Mesothelial cell of epicardium (in vitro differentiated cells): ENCODE measurements at places on chromosomes 13 and 19.
A peak's percentile ranks its signal among the peaks of the same experiment; 100 is the strongest.

GRCh38 chr19:19417628-19418245, 12.3 kb downstream of the GATAD2A start:
- DNase-seq, result no peak
- H3K4me1 ChIP-seq, result peaks cover 15% of the 10 kb centered on the region
- H3K27me3 ChIP-seq, result no peaks in the 10 kb centered on the region

DNA sequence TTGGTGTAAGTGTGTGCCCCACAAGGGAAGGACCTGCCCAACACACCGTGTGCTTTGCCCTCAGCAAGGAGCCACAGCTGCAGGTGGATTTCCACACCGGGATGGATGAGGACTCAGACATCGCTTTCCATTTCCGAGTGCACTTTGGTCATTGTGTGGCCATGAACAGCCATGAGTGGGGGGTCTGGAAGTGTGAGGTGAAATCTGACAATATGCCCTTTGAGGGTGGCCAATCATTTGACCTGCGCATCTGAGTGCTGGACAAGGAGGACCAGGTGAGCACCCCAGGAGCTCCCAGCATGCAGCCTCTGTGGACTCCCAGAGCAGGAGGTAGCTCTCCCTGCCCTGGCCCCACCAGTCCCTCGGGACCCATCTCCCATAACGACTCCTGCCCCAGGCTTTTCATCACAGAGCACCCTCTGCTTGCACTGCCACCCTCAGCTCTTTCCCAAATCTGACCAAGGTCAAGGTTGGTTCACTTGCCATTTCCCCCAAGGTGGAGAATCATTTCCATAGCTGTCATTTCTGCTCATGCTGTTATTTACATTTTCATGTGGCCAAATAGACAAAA, 13.2 kb upstream of the EID2 start:
- no peaks in the 10 kb centered on the region for H3K36me3 ChIP-seq
- peaks cover 5% of the 10 kb centered on the region for H3K4me1 ChIP-seq
- no peak overlapping the region for H3K4me3 ChIP-seq
- no peak for DNase-seq
- no peak overlapping the region for H3K27ac ChIP-seq
- peaks cover 25% of the 10 kb centered on the region for H3K27me3 ChIP-seq

DNA sequence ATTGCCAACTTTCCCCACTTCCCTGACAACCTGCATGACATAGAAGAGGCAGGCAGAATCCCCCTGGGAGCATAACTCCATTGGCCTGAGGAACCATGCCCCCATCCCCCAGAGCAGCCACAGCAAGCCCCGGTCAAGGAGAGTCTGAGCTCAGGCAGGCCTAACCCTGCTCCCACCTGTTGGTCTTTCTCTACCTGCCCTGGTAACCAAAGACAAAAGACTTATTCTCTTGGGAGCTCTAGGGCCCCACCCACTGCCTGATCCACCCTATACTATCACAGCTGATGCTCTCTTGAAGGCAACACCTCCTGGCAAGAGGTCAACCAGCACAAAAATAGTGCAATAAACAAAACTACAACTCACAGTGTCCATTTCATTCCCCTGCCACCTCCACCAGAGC, 59.3 kb downstream of the TNFSF13B start:
- no peaks in the 10 kb centered on the region for H3K36me3 ChIP-seq
- no peaks in the 10 kb centered on the region for H3K4me1 ChIP-seq
- H3K4me3 ChIP-seq, result no peak overlapping the region
- no peak for DNase-seq
- H3K27me3 ChIP-seq, result peaks cover 19% of the 10 kb centered on the region
- no peak overlapping the region for H3K27ac ChIP-seq

DNA sequence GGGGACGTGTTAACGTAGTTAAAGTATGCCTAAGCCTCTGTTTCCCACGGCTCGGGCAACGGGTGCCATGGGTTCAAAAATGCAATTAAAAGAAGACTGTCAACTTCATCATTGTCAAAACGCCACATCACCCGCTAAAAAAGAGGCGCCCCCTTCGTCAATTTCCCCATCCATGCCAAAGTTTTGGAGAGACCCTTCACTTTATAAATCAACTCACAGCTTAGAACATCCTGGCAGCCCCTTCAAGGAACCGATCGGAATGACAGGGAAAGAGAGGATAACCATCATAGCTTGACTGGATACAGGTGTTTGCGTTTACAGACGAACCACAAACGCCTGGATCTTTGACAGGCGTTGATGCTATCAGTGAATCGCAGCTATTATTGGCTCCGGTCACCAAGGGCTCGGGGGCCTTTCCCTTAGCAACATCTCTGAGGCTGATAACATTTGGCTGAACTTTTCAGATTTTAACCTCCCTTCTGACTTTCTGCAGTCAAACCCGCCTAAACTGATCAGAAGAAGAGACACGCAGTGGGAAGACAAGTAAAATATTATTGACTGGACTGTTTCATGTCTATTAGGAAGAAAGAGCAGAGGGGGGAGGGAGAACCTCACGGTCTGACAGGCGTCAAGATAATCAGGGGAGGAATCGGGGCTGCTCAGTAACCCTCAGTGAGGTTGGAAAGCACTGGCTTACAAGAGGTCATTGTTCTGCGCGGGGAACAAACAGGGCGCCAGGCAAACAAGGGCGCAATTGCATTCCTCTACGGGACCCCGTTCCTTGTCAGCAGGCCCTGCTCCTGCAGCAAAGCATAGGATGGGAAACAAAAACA, 322.5 kb upstream of the ZNF507 start:
- no peak for DNase-seq

GRCh38 chr19:56138069-56138468, 3.0 kb upstream of the ZNF444 start:
- H3K27ac ChIP-seq, result no peak overlapping the region
- DNase-seq, result no peak
- H3K4me3 ChIP-seq, result no peak overlapping the region

DNA sequence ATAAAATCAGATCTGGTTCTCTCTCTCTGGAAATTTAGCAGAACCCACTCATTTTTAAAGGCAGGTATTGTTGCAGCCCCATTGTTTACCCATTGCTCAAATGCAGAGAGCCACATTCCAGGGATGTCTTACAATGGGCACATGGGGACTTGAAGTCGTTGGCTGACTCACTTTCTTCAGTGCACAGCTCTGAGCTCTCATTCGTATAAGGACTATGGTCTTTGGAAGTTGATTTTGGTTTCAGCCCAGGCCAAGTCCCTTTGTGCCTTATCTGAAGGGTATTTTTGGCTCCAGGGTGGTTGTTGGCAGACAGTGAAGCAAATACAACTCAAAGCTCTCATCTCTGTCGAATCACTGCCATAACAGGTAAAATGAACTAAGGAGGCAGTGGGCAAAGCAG, 47.3 kb upstream of the CLDN10 start:
- no peaks in the 10 kb centered on the region for H3K27me3 ChIP-seq
- no peak for DNase-seq
- peaks cover 4% of the 10 kb centered on the region for H3K36me3 ChIP-seq
- H3K4me1 ChIP-seq, result no peaks in the 10 kb centered on the region
- no peak overlapping the region for H3K27ac ChIP-seq

DNA sequence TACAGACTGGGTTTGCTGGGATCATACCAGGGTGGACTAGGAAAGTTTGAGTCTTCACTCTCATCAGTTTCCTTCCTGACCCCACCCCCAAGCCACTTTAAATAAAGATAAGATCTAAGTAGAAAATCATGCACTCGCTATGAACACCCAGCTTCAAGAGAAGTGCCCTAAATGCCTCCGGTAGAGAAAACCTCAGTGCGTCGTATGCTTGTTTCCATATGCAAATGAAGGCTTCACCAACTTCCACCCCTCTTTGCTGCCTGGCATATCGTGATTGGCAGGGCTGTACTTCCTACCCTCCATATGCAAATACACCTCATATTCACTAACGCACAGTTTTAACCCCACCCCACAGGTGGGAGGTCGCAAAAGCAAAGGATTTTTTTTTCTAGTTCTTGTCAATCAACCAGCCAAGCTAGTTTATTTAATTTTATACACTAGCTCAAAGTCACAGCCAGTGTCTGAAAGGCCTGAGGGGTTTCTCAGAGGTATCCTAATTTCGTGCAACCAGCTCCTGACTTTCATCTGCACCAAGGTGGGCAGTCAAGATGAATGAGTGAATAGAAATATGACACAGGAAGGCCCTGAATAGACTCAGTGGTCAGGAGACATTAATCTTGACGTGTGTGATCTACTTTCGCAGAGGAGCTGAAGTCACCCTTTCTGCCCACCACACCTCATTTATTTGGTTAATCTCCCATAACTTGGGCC, 121.1 kb upstream of the TSHZ3 start:
- no peaks in the 10 kb centered on the region for H3K4me1 ChIP-seq
- H3K27ac ChIP-seq, result no peak overlapping the region
- no peaks in the 10 kb centered on the region for H3K36me3 ChIP-seq
- no peak overlapping the region for H3K4me3 ChIP-seq

DNA sequence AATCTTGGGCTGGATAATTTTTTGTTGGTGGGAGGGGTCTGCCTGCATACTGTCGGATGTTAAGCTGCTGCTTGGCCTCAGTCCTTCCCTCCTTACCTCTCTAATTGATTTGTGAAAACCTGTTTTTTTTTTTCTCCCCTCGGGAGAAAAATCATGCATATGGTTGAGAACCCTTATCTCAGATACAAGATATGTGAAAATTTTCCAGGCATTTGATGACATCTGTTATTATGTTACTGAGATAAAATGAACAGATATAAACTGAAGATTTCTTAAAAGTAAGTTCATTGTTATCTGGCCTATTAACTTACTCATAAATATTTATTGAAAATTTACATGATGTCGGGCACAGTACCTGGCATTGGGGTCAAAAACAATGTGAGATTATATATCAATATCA, 1375.7 kb downstream of the PCDH9 start:
- no peaks in the 10 kb centered on the region for H3K36me3 ChIP-seq
- DNase-seq, result no peak
- no peak overlapping the region for H3K27ac ChIP-seq
- no peaks in the 10 kb centered on the region for H3K27me3 ChIP-seq

GRCh38 chr13:70162141-70162540, 53.9 kb upstream of the KLHL1 start:
- no peaks in the 10 kb centered on the region for H3K4me1 ChIP-seq
- H3K27ac ChIP-seq, result no peak overlapping the region
- H3K36me3 ChIP-seq, result no peaks in the 10 kb centered on the region
- no peaks in the 10 kb centered on the region for H3K27me3 ChIP-seq
- H3K4me3 ChIP-seq, result no peak overlapping the region
- no peak for DNase-seq

- DNase-seq, result no peak
- H3K27me3 ChIP-seq, result no peaks in the 10 kb centered on the region
- H3K4me1 ChIP-seq, result peaks cover 27% of the 10 kb centered on the region
- no peaks in the 10 kb centered on the region for H3K36me3 ChIP-seq
Measured at GRCh38 chr13:33180122-33180804, 105.3 kb downstream of the STARD13 start.

GRCh38 chr13:99446242-99446641, 55.0 kb upstream of the TM9SF2 start:
- no peak overlapping the region for H3K27ac ChIP-seq
- H3K36me3 ChIP-seq, result no peaks in the 10 kb centered on the region
- H3K4me3 ChIP-seq, result no peak overlapping the region
- no peaks in the 10 kb centered on the region for H3K4me1 ChIP-seq
- DNase-seq, result no peak
- H3K27me3 ChIP-seq, result no peaks in the 10 kb centered on the region

- H3K27me3 ChIP-seq, result no peaks in the 10 kb centered on the region
- H3K27ac ChIP-seq, result no peak overlapping the region
- peaks cover 17% of the 10 kb centered on the region for H3K4me1 ChIP-seq
- H3K36me3 ChIP-seq, result peaks cover 35% of the 10 kb centered on the region
Measured at GRCh38 chr13:77724092-77724491, 26.6 kb downstream of the SLAIN1 start.

DNA sequence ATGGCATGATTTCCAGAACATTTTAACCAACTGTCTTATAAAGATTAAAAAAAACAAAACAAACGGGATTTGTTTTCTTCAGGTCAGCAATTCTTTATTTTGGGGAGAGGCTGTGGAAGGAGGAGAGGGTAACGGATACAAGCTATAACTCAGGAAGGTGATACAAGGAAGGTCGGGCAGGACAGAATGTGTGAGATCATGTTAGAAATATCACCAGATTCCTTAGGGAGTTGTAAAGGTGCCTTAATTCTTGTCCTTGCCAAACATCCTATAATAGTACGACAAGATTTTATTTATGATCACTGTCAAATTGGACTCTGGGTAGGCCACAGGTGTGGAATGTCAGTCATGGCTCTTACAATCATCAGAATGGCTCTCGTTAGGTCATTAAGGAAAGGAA, 503.1 kb downstream of the DIAPH3 start:
- H3K27me3 ChIP-seq, result peaks cover 5% of the 10 kb centered on the region
- DNase-seq, result no peak
- H3K27ac ChIP-seq, result peak overlapping the region; percentile 12
- no peak overlapping the region for H3K4me3 ChIP-seq
- peaks cover 20% of the 10 kb centered on the region for H3K4me1 ChIP-seq
- H3K36me3 ChIP-seq, result peaks cover 7% of the 10 kb centered on the region
